ENCODE measurements at places on chromosomes 13 and 19.

DNA sequence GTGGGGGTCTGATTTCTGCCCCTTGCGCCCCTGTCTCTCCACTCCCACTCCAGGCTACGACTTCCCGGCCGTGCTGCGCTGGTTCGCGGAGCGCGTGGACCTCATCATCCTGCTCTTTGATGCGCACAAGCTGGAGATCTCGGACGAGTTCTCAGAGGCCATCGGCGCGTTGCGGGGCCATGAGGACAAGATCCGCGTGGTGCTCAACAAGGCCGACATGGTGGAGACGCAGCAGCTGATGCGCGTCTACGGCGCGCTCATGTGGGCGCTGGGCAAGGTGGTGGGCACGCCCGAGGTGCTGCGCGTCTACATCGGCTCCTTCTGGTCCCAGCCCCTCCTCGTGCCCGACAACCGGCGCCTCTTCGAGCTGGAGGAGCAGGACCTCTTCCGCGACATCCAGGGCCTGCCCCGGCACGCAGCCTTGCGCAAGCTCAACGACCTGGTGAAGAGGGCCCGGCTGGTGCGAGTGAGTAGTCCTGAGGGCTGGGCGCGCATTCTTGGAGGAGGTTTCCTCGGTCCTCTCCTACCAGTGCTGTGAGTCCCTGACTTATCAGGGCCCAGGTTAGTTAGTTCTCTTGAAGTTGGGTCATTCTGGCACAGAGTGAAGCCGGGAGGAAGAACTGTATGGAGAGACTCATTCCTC, 12.7 kb downstream of the EHD2 start:
- DNase-seq = no peak

DNA sequence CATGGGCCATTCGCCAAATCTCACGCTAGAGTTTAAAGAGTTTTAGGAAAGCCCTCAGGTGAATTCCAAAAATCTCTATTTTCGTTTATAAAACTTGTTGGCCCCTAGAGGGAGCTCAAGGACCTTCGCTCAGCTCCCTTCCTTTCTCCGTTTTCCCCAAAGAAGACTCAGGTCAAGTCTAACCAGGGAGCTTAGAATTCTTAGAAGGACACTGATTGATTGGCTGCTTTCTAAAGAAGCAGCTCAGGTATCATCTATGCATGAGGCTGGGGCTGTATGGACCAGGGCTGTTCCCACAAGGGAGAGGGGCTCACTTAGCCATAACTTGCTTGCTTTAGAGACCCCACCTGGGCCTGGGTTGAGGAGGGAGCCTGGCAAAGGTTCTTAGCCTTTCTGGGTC, 20.5 kb downstream of the DZIP1 start:
- no peak for DNase-seq

GRCh38 chr13:74205313-74205690, 71.1 kb upstream of the KLF12 start:
- no peak for DNase-seq

GRCh38 chr13:101529422-101529821, 76.9 kb downstream of the ITGBL1 start:
- no peak for DNase-seq

DNA sequence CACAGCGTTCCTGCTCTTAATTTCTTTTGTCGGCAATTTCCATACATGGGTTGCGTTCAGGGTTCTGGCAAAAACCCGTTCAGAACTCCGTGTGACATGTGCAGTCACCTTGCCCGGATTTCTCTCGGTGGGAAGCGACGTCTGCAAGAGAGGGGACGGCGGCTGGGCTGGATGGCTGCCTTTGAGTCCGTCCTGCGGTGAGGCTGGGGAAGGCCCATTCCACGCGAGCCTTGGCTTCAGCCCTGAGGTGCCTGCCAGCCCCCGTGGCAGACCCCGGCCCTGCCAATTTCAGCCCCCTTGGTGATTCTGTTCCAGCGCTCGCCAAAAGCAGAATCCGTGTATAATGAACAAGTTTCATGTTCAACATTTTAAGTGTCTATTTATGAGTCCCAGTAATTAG, 72.6 kb upstream of the TSHZ3 start:
- no peak for DNase-seq

GRCh38 chr19:20244356-20244755, 77.3 kb downstream of the ZNF486 start:
- no peak for DNase-seq

DNA sequence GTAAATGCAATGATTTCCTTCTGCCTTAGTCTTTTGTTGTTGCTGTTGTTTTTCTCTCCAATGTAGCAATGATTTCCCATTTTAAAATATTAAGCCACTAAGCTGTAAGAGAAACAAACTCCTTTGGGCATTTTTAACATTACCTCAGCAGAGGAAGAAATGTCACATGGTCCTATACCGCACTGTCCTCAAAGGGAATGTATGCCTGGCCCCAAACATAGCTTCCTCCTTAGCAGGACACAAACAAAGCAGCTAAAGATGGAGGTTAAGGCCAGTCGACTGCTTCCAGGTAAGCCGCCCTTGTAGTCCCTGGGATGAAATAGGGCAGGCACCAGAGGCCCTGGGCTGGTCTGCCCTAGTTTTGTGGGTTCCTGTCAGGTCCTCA, 249.0 kb downstream of the TSHZ3 start:
- DNase-seq = no peak

- DNase-seq = no peak
Measured at GRCh38 chr19:48479686-48480085, 10.5 kb downstream of the CYTH2 start.

DNA sequence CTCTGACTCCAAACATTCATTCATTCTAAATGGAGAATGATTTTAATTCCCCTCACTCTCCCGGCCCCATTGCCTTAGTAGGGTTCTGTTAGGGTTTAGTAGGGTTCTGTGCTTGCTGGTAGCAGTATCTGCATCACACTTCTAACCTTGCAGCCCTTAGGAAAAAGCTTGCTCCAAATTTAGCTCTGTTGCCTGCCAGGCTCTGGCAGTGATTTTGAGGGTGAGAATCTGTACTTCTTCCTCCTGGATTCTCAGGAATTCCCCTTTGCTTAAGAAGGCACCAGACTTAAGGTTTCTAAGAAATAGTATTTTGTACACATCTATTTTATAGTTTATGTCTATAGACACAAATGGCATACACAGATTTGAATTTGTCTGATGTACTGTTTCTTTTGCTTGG, 14.7 kb downstream of the B3GLCT start:
- DNase-seq = no peak

GRCh38 chr13:42532561-42533335, 41.2 kb upstream of the TNFSF11 start:
- no peak for DNase-seq

- no peak for DNase-seq
Measured at GRCh38 chr19:1063030-1063908, 3.7 kb upstream of the ARHGAP45 start.

DNA sequence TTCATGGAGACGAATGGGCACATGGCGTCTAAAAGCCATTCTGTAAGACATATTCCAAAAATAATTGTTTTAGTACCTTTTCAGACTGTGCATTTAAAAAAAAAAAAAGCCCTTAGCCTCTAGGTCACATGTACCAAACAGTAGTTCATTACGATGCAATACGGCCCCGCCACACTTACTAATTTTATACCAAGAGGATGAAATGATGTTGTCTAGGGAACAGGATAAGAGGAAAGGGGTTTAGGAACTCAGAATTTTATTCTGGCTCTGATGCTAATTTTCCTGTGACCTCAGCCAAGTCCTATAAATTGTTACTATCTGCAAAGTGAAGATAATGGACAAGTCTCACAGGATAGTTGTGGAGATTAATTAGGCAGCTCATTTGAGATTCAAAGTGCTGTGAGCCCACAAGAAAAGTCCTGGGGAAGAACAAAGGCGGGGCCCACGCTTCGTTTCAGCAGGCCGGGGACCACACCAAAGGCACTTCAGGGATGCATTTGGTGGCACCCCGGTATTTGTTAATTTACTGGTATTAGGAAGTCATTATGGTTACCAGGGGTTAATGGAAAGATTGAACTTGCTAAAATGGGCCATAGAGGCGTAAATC, 511.1 kb downstream of the IRS2 start:
- DNase-seq = no peak

GRCh38 chr19:31312009-31312676, 37.1 kb downstream of the TSHZ3 start:
- no peak for DNase-seq

DNA sequence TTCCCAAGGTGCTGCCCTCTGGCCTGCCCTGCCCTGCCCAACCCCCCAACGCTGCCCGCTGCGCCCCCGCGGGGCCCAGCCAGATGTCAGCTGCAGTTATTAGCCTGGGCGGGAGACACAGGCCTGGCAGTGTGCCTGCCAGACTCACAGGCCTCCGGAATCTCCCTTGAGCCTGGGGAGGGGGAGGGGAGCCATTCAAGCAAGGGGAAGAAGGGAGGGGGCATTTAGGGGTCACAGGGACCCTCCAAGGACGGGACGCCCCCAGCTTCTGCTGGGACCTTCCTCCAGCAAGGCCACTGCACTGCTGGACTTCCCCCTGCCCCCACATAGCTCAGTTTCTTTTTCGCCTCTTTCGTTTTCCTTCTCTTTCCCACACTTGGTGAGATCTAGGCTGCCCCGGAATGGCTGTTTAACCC, 2.6 kb upstream of the JUNB start:
- DNase-seq = no peak

DNA sequence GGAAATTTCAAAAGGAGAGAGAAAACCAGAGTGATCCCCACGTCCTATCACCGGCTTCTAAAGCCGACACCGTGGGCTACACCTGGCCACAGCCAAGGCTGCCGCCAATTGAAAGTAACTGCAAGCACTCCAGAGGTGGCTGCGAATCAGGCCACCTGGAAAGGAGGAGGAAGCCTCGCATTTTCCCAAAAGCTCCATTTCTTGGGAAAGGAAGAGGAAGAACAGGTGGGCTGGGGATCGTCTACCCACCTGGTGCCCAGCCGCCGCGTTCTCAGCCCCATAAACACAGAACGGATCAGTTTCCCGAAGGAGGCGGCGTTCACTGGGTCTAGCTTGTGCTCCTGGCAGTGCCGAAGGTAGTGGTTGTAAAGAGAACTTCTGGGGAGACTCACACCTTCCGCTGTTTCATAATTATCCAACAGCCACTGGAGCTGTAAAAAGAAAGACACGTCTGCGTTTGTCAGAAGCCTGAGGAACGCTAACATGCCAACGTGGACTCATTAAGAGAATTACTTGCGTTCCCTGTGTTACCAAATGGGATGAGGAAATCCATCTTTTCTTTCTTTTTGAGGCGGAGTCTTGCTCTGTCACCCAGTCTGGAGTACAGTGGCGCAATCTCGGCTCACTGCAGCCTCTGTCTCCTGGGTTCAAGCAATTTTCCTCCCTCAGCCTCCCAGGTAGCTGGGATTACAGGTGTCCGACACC, 38.1 kb upstream of the RANBP3 start:
- DNase-seq = no peak

DNA sequence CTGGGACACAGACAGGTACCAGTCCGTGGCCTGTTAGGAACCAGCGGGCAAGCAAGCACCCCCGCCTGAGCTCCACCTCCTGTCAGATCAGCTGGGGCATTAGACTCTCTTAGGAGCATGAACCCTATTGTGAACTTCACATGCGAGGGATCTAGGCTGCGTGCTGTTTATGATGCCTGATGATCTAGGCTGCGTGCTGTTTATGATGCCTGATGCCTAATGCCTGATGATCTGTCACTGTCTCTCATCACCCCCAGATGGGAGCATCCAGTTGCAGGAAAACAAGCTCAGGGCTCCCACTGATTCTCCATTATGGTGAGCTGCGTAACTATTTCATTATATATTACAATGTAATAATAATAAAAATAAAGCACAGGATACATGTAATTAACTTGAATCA, 3.6 kb downstream of the RASGRP4 start:
- DNase-seq = no peak
